ENCODE measurements at places on chromosomes 11 and 22.

DNA sequence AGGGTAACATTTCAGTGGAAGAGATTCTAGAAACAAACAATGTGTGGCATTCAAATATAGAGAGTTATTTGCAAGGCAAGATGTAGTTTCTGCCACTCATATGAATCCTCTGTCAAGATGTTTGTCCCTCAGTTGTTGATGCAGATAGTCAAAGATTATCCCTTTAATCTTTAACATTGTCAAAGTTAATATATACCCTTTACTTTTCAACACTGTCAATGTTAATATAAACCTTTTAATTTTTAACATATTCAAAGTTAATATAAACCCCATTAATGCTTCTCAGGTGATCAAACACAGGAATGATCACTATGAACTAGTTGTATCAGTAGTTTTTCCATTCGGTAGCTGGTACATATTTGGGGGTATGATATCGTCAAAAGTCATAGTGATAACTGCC, 51.9 kb upstream of the PICALM start:
- DNase-seq = no peak

DNA sequence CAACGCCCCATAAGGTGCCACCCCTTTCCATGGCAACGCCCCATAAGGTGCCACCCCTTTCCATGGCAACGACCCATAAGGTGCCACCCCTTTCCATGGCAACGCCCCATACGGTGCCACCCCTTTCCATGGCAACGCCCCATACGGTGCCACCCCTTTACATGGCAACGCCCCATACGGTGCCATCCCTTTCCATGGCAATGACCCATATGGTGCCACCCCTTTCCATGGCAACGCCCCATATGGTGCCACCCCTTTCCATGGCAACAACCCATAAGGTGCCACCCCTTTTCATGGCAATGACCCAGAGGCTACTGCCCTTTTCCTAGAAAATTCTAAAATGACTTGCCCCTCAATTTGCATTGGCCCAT, 72.1 kb downstream of the BRD1 start:
- no peak for DNase-seq

- peak; percentile 89 for DNase-seq
These were observed 19.2 kb upstream of the TALDO1 start for GRCh38 chr11:727859-728748.

DNA sequence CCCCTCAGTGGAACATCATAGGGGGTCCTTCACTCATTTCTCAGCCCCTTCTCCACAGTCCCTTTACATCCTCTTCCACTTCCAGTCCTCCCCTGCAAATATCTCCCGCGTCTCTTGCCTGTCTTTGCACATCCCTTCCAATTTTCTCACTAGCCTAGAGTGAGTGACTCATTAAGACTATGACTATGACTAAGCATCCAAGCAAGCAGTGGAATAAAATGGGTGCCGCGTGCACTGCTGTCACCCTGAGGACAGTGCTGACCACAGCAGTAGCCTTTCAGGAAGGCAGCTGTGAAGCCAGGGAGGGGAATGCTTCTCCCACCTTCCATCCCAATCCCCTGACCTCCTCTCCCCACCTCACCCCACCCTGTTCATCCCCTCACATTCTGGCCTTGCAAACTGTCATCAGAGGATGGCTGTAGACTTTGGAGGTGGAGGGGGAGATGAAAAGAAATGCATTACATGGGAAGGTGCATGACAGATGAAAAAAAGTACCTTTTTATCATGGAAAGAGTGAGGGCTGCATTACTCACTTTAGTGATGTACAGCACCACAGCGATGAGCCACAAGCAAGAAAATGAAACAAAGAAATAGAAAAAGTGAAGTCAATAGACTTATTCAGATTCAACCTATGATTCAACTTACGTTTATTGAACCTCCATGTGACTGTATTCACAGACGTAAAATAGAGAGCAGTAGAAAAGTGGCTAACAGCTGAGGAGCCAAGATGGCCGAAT, 948.2 kb downstream of the NTM start:
- DNase-seq = peak; percentile 1

- no peak for DNase-seq
These were observed 57.7 kb downstream of the FLRT1 start for GRCh38 chr11:64093233-64094039.

DNA sequence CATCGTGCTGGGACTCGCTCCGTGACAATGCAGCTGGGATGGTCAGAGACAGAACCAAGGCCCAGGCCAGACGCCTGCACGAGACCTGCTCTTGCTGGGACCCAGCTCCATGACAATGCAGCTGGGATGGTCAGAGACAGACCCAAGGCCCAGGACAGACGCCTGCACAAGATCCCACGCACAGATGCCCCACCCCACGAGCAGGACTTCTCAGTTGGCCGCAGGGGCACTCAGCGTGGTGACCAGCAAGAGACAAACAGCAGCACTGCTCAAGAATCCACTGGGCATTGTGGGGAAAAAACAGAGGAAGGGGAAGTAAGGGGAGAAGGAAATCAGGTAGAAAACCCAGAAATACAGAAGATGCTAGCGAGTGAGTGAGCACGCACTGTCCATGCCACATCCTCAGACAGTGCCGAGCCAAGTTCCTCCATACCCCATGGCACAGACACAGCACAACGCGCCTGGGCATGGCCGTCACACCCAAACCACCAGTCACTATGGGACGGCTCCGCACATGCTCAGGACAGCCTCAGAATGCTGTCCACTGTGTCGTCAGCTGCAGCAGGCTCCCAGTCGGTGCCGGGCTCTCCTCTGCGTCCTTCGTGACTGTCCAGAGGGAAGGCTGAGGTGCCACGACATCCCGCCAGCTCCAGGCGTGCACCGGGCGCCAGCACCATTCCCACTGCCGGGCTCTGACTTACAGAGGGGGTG, 44.5 kb downstream of the BRD1 start:
- DNase-seq = no peak

DNA sequence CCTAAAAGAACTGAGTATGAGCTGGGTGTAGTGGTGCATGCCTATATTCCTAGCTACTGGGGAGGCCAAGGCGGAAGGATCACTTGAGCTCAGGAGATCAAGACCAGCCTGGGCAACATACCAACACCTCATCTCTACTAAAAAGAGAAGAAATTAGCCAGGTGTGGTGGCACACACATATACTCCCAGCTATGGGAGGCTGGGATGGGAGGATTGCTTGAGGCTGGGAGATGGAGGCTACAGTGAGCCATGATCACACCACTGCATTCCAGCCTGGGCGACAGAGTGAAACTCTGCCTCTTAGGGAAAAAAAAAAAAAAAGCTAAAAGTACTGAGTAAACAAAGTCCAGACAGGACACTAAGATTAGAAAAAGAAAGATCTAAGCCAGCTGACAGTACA, 3.5 kb upstream of the HTR3B start:
- DNase-seq = no peak

DNA sequence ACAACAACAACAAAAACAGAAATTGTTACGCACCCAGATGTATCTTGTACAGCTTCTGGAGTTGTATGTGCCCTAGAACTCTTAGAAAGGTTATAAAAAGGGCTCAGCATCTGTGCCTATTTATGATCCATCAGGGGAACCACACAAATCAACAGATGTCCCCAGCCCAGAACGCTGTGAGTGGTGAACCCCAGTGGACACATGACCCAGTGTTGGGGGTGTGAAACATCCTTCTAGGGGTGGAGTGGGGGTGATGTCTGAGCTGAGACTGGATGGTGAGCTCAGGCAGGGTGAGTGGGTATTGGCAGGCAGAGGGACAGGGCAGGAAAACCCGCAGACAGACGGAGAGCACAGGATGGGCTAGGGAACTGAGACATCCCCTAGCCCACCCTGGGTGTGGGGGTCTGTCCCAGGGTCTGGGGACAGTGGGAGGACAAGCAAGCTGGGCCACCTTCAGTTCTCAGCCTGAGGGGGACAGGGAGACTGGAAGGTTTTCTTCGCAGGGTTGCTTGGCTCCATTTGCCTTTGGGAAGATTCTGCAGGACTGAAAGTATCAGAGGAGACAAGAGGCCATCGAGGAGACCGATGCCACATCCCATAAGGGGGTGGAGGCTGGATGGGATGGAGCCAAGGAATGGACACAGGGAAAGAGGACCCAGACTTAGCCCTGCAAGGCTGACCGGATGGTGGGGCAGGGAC, 5.8 kb upstream of the EMID1 start:
- DNase-seq = no peak

- DNase-seq = no peak
These were observed 62.6 kb downstream of the FDX1 start for GRCh38 chr11:110492321-110492685.

GRCh38 chr11:108967571-108967970, 302.7 kb downstream of the DDX10 start:
- no peak for DNase-seq

DNA sequence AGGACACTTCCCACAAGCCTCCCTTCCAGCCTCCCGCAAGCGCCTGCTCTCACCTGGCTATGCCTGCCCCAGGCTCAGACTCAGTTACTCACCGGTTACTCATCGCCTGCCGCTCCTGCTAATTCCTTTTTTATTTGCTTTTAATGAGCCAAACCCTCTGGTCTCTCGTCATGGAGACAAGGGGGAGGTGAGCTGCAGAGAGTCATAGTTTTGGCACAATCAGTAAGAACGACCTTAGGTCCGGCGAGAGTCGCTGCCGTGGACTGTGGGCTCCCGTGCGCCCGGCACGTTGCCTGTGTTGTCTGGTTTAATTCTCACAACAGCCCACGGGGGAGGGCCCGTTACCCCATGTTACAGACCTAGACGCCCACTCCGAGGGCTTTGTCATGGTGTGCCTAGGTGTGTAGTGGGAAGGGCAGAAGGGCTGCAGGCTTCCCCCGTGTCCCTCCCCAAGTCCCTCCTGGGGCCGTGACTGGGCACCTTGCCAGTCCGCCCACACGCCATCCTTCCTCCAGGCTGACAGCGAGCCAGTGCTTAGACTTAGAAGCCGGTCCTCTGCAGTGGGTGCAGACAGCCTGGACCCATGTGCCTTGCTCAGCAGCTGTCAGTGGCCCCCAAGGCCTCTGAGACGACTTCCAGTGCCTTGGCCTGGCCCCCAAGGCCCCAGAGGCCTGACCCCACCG, 42.2 kb downstream of the WNT7B start:
- DNase-seq = peak; percentile 56

DNA sequence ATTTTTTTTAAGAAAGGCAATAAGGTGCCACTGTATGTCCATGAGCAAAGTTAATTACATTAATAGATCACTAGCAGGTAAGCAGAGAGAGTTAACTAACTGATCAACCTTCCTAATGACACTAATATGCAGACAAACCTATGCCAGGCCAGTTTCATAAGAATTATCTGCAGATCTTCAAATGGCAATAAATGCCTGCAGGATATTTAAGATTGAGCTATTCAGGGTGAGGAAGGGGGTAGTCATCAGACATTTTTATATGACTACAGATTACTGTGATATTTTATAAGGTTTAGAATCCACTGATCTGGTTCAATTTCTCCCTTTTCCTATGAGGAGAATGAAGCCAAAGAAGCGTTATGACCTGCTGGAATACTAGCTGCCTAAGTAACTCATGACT, 30.2 kb downstream of the CARD18 start:
- no peak for DNase-seq

DNA sequence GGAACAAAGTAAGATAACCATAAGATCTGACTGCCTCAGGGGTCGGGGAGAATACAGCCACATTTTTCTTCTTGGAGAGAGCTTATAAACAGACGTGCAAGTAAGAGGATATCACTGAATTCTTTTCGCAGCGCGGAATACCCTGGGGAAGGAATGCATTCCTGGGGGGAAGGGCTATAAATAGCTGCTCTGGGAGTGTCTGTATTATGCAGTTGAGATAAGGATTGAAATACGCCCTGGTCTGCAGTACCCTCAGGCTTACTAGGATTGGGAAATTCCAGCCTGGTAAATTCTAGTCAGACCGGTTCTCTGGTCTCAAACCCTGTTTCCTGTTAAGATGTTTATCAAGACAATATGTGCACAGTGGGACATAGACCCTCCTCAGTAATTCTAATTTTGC, 1491.7 kb upstream of the RAG2 start:
- peak; percentile 19 for DNase-seq

DNA sequence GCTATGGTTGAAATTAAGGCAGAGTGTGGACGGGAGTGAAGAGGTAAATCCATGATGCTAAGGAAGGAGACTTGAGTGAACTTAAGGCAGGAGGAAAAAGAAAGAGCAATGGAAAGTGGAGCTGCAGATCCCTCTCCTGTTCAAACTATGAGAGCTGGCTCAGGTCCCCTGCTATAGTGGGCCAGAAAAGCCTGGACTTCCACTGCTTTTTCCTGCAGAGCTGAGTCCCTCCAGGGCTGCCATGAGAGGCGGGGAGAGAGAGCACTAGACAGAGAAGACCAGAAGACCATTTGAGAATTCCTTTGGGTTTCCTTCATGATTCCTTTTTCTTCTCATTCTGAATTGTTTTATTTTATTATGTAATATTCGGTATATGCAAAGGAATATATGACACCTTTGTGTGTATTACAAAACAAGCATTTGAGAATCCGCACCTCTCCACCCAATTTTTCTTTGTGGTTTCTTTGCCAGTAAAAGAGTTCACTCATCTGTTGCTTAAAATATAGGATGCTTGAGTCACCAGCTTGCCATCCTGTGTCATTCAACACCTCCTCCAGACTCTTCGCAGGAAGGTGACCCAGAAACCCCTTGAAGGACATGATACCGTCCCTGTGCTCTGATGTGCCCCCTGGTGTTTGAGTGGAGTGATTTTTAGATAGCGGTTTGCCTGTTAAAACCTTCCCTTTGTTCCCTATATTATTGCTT, 24.4 kb downstream of the SREBF2 start:
- DNase-seq = peak; percentile 38

DNA sequence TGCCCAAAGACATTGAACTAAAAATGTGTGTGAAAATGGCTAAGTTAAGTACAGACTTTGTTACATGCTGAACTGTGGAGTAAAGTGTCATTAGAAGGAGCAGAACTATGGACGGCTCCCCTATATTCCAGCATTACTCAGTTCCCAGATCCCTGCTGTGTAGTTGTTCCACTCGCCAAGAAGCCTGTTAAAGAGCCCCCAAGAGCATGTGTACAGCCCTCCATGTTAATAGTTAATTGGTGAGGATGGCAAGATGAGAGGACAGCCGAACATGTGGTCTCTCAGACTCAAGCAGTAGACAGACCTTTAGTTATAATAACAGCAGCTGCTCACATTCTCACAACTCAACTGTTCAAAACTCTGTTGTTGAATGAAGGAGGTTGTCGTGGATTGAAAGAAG, 127.4 kb downstream of the ELP4 start:
- DNase-seq = no peak

DNA sequence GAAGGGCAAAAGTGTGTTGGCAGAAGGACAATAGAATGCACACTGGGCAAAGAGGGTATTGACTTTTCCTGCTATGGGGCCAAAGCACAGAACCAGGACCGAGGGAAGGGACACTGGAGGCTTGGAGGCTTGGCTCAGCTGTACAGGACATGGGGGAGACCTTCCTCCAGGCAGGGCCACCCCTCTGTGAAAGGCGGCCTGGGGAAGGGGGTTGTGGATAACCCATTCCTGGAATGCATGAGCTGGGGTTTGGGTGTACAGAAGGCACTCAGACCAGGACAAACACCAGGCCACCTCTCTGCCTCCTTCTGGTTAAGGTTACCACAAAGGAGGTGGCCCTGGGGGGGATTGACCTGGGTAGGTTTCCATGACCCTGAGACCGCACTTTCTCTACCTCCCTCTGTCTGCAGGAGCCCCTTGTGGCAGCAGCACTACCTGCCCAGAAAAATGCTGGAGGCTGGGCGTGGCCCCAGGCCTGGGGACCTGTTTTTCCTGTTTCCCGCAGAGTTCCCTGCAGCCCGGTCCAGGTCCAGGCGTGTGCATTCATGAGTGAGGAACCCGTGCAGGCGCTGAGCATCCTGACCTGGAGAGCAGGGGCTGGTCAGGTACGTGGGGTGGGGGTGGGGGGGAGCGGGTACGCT, 9.6 kb downstream of the P2RY2 start:
- DNase-seq = no peak

Data from HS-27A (cell line).